ENCODE measurements at places on chromosomes 6 and 20.

- no peak for DNase-seq
These were observed 402.6 kb downstream of the BCKDHB start for GRCh38 chr6:80508885-80509630.

- DNase-seq: no peak
These were observed 128.8 kb downstream of the SOBP start for GRCh38 chr6:107618672-107619071.

DNA sequence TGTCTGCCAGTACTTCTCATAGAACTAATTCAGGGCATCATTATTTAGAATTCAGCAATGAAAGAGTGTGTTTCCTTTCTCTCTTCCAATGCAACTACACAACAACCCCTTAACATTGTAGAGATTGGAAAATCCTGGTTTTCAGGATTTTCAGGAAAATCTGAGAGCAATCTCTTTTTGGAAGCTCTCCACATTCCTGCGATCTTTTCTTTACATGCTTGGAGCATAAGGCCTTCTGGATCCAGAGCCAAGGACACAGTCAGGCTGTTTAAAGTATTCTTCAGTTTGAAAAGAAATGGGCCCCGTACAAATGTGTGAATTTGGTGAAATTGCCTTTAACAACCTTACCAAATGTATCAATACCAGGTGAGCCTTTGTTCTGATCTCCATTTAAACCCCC is 469.7 kb downstream of the PKHD1 start:
- no peak for DNase-seq

DNA sequence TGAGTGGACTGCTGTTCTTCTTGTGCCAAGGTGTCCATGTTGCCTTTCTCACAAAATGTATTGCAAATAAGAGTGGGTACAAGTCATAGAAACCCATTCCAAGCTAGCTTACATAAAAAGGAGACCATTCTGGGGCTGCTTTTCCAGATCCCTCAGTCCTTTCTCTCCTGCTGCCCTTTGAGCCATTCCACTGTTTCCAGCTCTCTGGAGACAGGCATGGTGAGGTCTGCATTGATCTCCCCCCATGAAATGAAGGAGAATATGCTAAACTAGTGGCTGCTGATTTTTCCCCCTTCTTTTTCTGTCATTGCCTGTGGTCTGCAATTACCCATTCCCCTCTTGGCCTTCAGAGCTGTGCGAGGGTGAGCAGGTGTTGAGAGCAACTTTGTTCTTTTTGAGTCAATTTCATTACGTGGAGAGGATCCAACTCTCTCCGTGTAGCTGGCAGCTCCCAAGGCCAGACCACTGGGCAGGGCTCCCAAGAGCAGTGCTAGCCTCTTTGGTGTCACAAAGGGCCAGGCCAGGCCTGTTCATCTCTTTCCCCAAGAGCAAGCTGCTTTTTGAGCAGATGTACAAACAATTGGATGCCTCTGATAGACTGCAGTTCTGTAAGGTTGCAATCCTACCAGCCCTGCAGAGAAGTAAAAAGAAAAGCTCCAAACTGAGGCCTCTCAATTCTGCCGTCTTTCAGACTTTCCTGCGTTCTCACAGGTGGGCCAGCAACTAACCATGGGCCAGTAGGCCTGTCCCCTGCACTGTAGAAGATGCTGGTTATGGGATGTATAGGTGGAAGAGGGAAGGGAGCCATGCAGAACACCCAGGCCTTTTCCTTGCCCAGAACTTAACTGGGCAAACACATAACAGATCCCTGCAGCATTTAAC is 96.1 kb upstream of the ARMC2 start:
- DNase-seq: no peak

DNA sequence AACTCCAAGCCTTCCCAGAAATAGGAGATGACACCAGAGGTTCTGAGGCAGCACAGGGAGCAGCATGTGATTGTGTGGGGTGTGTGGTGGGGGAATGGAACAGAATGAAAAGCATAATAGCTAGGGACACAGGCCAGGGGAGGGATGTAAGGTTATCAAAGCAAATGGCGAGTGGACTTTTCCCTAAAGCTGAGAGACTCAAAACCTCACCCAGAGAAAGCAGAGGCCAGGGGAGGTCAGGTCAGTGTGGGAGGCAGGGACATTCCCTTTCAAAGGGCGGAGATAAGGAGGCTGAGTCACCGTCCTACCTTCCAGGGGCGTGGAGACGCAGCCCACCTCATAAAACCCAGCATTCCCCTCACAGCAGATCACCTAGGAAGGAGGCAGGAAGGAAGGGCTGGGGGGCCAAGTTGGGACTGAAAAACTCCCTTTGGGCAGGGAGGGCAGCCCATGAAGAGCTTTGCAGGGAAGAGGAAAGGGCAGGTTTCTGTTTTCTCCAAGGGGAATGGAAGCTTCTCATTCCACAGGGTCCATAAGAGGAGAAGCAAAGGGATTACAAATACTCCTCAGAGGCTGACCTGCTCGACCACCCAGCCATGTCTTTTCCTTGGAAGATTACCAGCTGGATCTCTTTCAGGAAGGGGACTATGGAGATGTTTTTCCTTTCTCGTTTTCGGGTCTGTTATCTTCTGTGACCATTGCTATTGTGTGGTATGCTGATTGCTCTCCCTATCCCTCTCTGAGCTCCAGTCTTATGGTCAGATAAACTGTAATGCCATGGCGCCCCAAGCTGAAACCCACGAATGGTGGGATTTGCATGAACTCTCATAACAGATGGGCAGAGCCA is 9.6 kb upstream of the LY6G5C start:
- DNase-seq: no peak

DNA sequence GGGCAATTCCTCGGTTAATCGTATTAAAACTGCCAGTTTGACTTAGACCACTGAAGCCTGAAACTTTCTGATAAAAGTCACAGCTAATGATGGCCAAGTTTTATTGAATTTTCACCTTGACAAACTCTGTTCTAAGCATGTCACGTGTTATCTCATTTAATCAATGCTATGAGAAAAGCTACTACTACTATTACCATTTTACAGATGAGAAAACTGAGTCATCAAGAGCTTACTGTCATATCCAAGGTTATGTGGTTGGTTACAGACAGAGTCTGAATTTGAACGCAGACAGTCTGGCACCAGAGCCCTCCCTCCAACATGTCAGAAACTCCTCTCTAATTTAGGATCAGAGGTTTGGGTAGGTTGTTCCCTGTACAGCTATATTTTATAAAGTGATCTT is 4.3 kb downstream of the FAXC start:
- DNase-seq: no peak

DNA sequence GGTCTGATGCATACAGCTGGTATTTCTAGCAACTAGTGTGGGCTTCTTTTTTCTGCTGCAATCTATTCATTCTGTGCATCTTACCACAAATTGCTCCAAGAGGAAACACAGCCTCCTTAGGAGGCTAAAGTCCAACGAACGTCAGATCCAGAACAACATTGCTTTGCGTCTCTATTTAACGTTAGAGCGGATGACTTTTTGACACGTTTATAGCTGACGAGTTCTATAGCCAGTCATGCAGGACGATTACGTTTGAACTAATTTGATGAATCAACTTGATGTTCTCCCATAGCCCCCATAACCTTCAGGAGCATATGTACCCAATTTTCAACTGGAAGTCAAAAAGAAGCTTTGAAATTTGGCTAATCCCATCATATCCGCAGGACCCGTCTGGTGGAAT is 59.9 kb downstream of the TSHZ2 start:
- DNase-seq: no peak

DNA sequence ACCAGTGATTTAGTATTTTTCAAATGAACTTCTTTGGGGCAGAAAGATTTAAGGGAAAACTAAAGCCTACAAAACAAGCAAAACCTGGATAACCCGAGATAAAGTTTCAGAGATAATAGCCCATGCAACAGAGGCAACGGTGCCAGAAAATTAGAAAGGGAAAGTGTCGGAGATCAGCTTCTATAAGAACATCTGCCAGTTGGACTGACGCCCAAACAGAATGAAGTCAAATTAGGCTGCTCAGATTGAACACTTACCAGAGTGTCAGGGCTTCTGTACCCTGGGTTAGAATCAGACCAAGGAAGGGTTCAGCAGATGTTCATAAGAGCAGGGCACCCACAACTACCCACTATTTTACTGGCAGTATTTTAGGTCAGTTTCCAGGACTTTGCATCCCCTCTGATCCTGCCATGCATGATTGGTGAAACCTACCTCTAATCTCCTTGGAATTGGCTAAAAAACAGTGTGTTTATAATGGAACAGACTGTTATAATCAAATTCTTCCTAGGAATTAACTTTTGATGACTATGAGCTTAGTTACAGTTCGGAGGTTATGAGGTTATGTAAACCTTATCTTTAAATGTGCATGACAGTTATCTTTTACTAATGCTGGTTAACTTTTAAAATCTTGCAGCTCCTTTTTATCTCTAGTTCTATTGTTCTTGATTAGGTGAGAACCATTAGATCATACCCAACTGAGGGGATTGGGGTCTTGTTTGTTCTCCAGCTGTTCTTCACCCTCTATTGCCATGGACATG is 13.1 kb downstream of the BMP2 start:
- no peak for DNase-seq

- no peak for DNase-seq
These were observed 43.1 kb downstream of the POPDC3 start for GRCh38 chr6:105136431-105137350.

GRCh38 chr6:98560418-98560817 is 274.0 kb upstream of the POU3F2 start:
- no peak for DNase-seq

DNA sequence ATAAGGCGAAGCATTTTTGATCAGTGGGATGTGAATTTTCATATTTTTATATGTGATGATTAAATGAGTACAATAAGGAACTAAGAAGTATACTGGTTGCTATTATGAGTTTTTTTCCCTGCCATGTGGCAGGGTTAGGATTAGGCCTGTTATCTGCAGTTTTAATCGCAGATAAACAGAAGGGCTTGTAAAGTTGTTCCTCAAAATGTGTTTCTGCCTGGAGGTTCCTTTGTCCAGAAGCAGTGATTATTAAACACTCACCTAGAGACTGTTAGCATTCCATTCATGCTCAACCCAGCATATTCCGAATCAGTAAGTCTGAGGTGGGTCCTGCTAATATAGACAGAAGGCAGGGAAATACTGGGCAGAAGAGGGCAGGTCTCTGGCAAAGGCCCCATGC is 316.0 kb downstream of the CLIC5 start:
- DNase-seq: no peak

DNA sequence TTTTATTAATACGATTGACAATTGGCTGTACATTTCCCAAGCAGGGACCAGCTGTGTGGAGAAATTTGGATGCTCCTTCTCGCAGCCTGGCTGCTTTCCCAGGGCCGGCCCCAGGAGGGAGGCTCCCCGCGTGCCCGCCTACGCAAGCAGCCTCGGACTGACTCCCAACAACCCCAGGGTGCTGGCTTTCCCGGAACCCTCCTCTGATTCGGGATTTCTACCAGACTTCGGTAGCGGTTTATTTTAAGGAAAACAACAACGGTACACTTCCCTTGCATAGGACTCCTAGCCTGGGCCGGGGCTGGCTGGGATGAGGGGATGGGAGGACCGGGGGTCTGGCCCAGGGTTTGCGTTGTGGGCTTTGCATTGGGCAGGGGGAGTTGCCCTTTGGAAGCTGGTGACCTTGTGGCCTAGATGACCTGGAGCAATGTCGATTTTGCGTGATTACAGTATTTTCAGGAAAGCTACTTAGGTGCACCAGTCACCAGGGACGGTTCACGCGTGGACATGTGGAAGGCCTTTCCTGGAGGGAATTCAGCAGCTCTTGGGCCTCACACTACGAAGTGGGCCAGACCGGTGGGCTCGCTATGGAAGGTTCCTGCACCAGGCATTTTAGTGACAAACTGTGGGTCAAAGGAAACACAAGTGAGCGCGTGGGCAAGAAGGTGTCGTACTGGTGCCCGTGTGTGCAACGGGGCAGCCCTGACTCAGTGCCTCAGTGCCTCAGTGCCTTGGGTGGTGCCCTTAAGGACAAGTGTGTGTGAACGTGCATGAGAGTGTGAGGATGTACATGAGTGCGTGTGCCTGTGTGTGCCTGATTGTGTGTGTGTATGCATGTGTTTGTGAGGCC is 20.7 kb upstream of the PHACTR3 start:
- DNase-seq: no peak
